ENCODE measurements at places on chromosomes 1 and 21. TPM values are rescaled to one million over a fixed set of nuclear protein-coding genes. Genes with fewer than 3 reads are reported as not detected.

The PRRX1 gene
- total RNA-seq = 2.5 TPM

- no peak for DNase-seq
- no peaks in the 10 kb centered on the region for H3K4me1 ChIP-seq
- no peak overlapping the region for H3K27ac ChIP-seq
- no peak overlapping the region for H3K4me3 ChIP-seq
- H3K36me3 ChIP-seq = no peaks in the 10 kb centered on the region
Measured at GRCh38 chr21:40660461-40660860, 186.5 kb downstream of the DSCAM start.

The MINDY1 gene
- total RNA-seq = 43.1 TPM

DNA sequence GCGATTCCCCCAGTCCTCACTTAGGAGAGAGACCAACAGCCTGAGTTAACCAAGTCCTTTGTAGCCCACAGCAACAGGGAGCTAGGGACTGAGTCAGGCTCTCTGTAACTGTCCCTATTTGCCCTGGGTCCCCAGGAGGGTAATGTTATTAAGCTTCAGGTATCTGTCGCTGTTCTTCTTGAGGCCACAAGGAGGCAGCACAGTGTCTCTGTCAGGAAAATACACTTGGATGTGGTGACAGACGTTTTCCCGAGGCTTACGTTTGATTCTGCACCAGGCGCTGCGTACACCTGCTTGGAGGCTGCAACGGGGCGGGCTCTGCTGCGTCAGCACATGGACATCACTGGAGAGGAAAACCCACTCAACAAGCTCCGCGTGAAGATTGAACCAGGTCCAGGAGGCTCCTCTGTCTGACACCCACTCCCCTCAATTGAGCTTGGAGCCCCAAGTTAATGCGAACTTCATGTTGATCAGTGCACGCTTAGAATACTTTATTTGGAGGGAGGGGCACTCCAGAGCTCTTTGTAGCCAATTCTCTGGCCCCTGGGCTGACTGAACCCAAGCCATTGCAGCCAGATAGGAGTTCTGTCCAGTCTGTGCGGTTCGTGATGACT is 10.7 kb upstream of the ELF3 start:
- no peak overlapping the region for H3K27ac ChIP-seq
- no peak for DNase-seq
- H3K36me3 ChIP-seq = peaks cover 16% of the 10 kb centered on the region
- no peak overlapping the region for H3K4me3 ChIP-seq
- H3K4me1 ChIP-seq = no peaks in the 10 kb centered on the region

DNA sequence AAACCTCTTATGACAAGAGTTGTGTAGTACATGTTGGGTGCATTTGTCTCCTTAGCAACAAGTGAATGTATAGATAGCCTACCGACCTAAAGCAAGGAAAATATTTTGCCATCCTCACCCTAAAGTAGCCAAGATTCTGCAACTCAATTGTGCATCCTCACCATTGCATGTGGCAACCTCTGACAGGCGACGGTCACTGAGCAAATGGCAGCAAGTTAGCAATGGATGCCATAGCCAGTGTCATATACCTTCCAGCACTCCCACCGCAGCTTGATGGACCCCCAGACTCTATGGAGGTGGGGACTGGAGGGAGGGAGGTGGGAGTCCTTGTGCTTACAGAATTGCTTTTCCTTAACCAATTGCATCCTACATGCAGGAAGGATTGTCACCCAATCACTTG is 17.0 kb downstream of the PROX1 start:
- DNase-seq = no peak
- H3K4me3 ChIP-seq = no peak overlapping the region
- H3K36me3 ChIP-seq = no peaks in the 10 kb centered on the region
- no peak overlapping the region for H3K27ac ChIP-seq

DNA sequence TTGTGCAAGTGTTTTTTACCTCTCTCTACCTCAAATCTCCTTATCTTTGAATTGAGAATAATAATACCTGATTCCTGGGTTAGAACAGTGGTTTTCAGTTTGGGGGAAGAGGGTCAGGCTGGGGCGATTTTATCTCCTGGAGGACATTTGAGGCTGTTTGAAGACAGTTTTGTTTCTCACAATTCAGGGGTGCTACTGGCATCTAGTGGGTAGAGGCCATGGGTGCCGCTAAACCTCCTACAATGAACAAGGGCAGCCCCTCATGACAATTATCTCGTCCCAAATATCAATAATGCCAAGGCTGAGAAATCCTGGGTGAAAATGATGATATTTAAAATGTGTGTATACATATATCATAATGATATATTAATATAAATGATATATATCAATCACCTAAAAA is 139.1 kb upstream of the USH2A start:
- no peak overlapping the region for H3K27ac ChIP-seq
- H3K27me3 ChIP-seq = no peaks in the 10 kb centered on the region
- DNase-seq = no peak
